ENCODE measurements at places on chromosomes 11 and 22.

DNA sequence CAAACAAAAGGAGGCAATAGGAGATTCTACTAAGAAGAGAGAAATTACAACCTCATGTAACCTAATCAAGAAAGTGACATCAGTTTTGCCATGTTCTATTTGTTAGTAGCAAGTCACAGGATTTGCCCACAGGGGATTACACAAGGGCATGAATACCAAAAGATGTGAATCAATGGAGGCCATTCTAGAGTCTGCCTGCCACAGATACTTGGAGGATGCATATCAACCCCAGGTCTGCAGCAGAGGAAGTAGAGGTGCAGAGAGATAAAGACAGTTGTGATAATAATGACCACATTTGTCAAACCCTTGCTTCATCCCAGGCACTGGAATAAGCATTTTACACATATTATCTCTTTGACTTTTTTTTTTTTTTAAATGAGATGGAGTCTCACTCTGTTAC, 2.4 kb upstream of the ASCC2 start:
- no peak for DNase-seq

- no peak for DNase-seq
Measured at GRCh38 chr22:22245935-22246525, 1.4 kb downstream of the VPREB1 start.

DNA sequence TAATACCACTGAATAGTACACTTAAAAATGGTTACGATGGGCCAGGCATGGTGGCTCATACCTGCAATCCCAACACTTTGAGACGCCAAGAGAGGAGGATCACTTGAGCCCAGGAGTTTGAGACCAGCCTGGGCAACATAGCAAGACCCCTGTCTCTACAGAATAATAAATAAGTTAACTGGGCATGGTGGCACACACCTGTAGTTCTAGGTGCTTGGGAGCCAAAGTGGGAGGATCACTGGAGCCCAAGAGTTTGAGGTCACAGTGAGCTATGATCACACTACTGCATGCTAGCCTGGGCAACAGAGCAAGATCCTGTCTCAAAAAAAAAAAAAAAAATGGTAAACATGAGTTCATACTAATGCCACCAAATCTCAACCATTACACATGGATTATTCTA, 61.3 kb downstream of the CD6 start:
- DNase-seq, result no peak

DNA sequence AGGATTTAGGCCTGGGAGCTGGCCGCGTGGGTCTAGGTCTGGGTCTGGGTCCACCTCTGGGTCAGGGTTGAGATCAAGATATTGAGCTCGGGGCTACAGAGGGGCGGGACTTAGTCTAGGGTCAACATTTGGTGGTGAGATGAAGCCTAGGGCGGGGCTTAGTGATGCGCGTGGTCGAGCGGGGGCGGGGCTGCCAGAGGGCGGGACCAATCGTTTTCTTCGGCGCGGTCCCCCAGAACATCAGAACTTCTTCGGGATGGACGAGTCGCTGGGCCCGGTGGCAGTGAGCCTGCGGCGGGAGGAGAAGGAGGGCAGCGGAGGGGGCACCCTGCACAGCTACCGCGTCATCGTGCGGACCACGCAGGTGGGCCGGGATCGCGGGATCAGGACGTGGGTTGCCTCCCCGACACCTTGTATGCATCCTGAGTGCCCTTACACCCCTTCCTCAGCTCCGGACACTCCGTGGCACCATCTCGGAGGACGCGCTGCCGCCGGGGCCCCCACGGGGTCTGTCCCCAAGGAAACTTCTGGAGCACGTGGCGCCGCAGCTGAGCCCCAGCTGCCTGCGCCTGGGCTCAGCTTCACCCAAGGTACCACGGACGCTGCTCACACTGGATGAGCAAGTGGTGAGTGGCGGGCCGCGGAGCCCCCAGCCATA, 4.2 kb downstream of the SIPA1 start:
- no peak for DNase-seq

- no peak for DNase-seq
Measured at GRCh38 chr11:65442842-65443331, 20.3 kb downstream of the NEAT1 start.
